Immature natural killer cell (primary cell): ENCODE measurements at places on chromosomes 11 and 22.
A peak's percentile ranks its signal among the peaks of the same experiment; 100 is the strongest.

DNA sequence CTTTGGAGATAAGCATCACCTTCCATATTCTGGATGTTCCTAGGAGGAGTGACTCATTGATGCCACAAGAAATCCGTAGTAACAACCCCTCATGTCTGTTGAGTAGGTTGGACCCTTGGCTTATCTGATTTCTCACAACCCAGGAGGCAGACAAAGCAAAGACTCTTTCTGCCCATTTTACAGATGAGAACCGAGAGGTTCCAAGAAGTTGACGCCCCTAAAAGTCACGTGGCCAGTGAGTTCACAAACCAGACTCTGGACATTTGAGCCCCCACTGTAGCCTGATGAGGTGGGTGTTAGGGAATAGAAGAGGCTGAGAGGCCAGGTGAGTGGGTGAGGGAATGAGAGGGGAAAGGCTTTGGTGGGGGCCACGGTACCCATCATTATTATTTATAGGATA lies 70.3 kb downstream of the TSPAN18 start:
- DNase-seq = no peak

DNA sequence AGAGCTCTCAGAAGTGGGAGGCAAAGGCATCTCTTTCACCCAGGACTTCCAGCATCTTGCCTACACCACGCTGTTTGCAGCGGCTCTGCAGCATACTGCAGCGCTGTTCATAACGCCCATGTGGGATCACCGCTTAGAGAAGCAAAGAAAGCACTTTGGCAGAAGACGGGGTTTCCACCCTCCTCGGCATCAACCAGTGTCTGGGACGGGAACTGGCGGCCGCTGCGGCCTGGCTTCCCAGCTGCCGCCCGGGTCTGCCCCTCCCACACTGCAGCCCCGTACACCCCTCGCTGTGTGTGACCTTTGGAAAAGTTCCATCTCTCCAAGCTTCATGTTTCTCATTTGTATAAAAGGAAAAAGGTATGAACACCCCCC lies 545 bp upstream of the TIRAP start:
- DNase-seq = peak; percentile 27

GRCh38 chr11:7971846-7972245 lies 6.6 kb upstream of the NLRP10 start:
- no peak for DNase-seq

DNA sequence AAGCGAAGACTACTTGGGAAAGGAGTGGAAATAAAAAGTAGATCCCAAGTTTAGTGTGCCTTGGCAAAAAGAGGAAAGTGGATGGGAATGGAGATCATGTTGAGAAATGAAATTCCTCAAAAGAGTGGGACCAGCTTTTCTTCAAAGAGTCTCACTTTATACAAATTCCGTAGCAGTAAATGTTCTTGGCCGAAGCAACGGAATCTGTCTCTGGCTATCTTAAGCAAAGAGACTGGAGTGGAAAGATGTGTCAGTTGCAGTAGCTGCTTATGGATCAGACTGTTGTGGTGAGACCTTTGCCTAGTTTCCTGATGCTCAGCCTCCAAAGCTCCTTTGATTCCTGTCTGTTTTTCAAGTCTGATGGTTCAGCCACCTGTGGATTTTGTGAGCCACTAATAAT lies 73.6 kb downstream of the CSTPP1 start:
- DNase-seq = no peak

DNA sequence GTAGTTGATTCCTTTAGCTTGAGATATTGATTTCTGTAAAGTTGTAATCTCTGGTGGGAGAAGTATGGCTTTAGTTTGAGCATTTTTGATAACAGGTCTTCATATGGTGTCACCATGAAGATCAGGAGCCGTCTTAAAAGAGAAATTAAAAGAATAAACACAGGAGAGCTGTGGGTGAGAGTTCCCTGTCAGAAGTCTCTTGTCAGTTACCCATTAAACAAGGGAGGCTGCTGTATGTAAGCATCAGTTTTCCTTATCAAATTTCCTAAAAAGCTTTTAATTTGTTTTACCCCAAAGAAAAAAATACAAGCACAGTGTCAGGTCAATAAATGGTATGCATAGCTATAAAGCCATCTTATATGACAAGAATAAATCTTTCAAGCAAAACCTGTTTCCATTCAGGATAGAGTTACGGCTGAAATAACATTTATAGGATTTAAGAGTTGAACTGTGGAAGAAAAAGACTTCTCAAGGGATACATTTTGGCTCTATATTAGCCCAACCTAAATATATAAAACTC lies 767.5 kb downstream of the JRKL start:
- DNase-seq = no peak

DNA sequence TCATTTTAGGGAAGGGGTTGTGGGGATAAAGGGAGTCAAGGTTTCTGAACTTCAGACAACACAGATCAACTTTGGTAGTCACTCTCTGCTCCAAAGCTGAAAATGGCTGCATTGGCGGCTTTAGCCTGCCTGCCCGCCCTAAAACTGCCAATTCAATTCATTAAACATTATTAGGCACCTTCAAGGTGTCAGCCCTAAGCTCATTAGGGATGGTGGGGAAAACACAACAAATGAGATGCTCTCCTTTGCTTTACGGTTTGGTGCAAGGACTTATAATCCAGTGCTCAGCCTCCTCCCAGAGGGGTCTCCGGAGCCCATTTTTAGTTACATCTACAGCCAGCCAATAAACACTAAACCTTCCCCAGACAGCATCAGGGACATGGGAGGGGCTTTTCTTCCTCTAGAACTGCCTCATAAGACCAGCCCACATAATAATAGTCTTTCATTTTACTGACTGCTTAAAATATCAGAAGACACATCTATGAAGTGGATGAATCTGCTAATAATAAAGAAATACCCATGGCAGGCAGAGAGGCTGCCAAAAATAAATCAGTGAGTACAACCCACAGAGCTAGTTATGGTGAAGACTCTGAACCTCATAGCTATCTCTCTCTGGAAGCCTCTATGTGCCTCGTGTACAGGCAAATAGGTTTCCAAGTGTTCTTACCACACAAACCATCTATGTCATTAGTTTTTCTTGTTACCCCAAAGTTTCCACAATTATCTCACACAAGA lies 102.8 kb upstream of the NCAM1 start:
- no peak for DNase-seq

- no peak for DNase-seq
Measured at GRCh38 chr11:131470216-131470925, 100.0 kb downstream of the NTM start.

DNA sequence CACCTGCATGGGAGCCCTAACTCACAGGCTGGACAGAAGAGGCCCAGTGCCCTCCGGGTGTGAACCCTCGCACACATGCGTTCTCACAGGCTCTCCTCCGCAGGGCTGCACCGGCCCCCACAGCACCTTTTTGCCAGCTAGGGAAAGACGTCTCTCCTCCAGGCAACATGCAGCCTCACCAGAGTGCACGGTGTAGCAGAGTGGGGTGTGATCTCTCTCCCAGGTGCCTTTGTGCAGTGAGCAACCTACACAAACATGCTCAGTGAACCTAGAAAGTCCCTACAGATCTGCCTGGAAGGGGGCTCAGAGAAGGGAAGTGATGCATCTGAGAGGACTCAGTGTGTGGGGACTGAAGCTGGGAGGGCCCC lies 3.7 kb upstream of the CARNS1 start:
- DNase-seq = no peak

- DNase-seq = no peak
Measured at GRCh38 chr11:3950996-3951660, 95.7 kb downstream of the STIM1 start.

- DNase-seq = no peak
Measured at GRCh38 chr11:58574881-58575280, 775 bp downstream of the LPXN start.

DNA sequence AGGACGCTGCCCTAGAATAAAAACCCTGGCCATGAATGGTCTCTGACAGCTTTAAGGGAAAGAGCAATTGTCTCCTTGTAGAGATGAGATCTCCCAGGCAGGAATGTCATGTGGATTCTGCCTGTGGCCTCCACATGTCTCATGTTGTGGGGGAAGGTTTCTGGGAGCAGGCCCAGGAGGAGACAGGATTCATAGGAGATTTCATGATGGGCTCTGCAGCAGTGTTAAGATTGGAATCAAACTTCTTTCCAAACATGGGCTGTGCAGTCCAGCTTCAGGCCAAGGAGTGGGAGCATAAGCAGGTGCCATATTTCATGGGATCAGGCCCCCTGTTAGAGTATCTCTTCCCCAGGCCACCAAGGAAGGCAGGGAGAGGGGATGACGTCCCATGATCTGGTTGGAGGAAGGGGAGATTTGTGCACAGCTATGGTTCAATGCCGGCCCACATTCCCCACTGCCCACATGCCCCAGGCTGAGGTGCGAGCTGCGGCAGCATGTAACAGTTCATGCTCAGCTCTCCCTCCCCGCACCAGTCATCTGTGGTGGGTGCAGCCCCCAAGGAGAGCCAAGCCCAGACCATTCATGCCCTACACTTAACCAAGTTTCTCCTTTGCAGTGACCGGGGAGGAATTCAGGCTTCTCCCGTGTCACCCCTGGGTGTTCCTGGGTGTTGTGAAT lies 42.5 kb downstream of the LMO1 start:
- DNase-seq = no peak

DNA sequence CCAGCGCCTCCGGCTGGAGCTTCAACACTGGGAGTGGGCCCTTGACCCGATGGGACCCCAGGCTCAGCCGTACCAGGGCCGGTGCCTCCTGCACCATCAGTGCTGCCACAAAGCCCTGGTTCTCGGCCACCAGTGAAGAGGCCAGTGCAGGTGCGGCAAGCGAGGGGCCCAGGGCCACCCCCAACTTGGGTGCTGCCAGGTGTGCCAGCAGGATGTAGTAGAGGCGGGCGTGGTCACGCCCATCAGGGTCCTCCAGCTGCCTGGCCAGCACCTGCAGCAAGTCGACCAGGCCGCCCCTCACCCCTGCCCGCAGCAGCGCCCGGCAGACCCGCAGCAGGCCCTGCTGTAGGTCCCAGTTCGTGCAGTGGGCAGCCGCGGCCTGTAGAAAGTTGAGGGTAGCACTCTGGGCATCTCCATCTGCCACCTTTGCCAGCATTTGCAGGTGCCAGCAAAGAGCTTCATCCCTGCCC lies 2.3 kb downstream of the AP5B1 start:
- DNase-seq = no peak

DNA sequence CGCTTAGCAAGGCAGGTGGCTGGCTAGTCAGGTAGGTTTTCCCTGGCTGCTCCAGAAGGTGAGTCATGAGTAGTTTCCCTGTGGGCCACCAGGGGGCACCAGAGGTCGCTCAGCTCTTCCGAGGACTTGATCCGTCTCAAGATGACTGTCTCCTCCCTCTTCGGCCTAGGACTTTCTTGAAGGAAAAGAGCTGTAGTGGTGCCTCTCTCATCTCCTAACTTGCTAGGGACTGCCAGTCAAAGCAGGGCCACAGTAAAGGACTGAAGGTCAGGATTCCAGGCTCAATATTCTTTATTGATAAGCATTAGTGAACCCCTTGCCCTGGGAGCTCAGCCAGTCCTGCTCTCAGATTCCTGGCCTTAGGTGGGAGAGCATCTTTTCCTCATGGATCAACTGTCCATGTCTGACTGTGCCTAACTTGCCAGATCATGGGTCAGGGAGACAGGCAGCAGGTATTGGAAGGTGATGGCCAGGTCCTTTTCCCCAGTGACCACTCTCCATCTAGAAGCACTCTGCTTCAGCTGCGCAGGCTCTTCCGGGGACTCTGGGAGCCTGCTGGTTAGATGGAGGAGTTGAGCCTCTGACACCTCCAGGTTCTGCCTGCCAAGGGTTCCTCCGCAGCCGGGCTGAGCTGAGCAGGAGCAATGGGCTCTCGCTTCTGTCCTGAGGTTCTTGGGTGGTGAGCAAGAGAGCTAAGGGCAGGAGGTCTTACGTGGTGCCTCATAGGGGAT lies 1.9 kb downstream of the POLD4 start:
- peak; percentile 69 for DNase-seq

DNA sequence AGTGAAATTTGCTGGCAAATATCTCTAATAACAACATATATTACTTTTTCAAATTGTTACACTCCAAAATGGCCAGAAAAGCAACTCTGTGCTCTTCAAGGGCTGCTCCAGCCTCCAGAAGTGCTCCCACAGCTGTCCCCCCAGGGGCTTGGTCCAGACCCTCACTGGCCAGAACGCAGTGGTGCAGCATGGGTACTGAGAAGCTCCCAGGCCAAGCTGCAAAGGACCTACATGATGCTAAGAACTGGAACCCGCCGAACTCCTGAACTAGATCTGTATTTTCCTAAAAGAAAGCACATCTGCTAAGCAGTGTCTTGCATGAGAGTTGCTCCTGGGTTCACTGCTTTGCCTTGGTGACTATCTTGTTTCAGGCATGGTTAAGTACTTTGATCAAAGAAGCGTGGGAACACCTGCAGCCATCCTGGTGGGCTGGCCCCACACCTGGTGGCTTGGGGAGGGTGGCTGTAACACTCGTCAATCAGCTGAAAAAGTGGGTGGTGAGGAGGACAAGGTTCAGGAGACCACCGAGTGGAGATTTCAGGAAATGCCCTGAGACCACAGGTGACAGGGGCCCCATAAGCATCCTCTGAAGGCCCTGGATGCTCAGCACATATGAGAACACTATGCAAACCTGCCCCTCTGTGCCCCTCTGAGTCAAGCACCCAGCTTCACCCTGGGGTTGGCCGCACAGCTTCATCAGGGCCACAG lies 72.7 kb upstream of the PITPNB start:
- no peak for DNase-seq

DNA sequence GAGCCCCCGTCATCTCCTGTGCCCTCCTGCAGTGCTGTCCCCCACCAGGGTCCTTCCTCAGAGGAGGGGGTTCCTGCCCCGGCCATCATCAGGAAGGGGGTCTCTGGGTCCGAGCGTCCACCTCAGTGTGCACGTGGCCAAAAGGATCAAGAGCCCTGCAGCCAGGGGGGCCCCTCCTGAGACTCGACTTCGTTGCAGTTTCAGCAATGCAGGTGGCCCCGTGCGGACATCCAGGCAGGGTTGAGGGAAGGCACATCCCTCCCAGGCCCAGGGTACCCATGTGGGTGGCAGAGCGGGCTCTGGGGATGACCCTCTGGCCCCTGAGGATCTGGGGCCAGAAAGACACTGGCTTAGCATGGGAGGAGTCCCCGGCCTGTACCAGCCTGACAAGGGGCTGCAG lies 41.3 kb downstream of the LRP5 start:
- no peak for DNase-seq

GRCh38 chr11:74611369-74611861 lies 19.0 kb downstream of the POLD3 start:
- DNase-seq = no peak

DNA sequence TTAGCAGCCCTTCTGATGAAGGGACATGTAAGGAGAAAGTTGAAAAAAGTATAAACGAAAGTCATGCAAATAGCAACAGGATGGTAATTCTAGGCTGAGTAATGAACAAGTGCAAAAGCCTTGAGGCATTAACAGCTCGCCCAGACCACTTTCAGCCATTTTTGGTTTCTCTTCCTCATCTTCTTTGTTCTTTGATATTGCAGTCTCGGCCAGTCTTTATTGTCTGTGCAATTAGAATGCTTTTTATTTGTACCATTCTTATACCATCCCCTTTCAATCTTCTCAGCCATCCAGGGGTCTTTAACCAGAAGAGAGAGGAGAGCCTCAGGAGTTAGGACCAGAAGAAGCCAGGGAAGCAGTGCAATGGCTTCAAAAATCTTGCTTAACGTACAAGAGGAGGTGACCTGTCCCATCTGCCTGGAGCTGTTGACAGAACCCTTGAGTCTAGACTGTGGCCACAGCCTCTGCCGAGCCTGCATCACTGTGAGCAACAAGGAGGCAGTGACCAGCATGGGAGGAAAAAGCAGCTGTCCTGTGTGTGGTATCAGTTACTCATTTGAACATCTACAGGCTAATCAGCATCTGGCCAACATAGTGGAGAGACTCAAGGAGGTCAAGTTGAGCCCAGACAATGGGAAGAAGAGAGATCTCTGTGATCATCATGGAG lies 7.3 kb downstream of the TRIM34 start:
- no peak for DNase-seq
